ENCODE measurements at places on chromosomes 11 and 22.
A peak's percentile ranks its signal among the peaks of the same experiment; 100 is the strongest.

DNA sequence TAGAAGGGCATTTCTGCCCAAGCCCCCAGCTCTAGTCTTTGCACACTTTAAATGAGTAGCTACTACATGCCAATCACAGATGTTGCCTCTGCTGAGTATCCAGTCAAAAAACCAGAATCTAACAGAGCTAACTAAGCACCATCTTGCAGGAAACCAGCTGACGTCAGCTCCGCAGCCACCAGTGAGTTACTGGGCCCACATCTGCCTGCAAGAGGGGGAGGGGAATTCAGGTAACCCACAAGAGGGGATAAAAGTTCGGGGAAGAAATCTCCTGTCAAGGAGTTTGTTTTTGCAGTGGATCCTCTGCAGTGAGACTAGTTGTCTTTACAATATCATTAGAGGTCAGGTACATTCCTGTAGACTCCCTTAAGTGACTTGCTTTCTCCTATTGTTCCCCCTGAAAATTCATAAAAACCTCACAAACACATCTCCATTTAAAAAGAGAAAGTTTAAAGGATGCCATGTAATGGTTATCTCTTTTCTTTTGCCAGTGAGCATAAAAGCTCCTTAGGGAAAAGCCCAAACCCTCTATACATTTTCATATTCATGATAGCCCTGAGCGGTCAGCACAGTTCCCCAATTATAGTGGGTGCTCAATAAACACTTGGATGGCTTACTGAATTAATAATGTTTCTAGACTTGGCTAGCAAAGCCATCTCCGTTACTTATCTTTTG, 9.3 kb downstream of the CD44 start:
- DNase-seq: peak; percentile 70

- peak; percentile 91 for DNase-seq
These were observed at the start of gene MAPK1 for GRCh38 chr22:21867528-21868266. Gene MAPK1, minus strand, starts transcription at chr22:21867645. Its CDS starts 205 bp downstream, at chr22:21867440.

GRCh38 chr11:117205211-117205818, 6.1 kb downstream of the TAGLN start:
- DNase-seq: no peak

DNA sequence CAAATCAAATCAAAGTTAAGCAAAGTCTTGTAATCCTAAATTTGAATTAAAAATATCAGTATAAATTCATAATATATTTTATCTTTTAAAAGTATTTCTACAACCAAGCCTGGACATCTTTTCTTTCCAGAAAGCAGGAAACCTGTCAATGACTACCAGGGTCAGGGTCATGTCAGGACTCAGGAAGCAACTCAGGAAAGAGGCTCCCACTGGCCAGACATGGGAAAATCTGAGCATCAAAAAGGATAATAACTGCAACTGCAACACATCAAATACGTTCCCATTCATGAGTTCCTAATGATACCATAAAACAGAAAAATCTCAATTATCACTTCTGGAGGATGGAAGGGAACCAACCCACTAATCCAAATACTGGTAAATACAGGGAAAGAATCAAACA, 76.0 kb upstream of the GALNT18 start:
- no peak for DNase-seq

- no peak for DNase-seq
These were observed 7.6 kb downstream of the ATXN10 start for GRCh38 chr22:45678961-45679912.

GRCh38 chr11:14554959-14555358, 34.8 kb upstream of the PSMA1 start:
- DNase-seq: peak; percentile 83

- no peak for DNase-seq
These were observed 35.7 kb downstream of the CELSR1 start for GRCh38 chr22:46501701-46502100.

All from CD4-positive, alpha-beta T cell treated with Interferon alpha-2 for 1 hour (primary cell).